CD4-positive, alpha-beta T cell (primary cell): ENCODE measurements at places on chromosomes 3 and 15. TPM values are rescaled to one million over a fixed set of nuclear protein-coding genes. Genes with fewer than 3 reads are reported as not detected.

DNA sequence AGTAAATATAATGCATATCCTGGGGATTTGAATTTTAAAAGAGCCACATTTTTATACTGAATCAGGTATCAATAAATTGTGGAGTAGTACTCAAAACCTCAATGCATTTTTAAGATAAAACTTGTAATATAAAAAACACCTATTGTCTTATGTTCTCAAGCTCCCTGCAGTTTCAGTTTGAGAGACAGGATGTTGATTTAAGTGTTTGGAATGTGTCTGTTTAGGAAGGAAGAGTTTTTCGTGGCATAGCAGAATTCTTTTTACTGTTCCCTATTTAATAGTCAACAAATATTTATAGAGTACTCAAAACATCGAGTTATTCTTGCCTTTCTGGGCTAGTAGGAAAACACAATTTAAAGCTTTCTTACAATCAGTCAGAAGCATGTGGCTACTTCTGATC, 146.1 kb upstream of the BCHE start:
- no peak for DNase-seq

DNA sequence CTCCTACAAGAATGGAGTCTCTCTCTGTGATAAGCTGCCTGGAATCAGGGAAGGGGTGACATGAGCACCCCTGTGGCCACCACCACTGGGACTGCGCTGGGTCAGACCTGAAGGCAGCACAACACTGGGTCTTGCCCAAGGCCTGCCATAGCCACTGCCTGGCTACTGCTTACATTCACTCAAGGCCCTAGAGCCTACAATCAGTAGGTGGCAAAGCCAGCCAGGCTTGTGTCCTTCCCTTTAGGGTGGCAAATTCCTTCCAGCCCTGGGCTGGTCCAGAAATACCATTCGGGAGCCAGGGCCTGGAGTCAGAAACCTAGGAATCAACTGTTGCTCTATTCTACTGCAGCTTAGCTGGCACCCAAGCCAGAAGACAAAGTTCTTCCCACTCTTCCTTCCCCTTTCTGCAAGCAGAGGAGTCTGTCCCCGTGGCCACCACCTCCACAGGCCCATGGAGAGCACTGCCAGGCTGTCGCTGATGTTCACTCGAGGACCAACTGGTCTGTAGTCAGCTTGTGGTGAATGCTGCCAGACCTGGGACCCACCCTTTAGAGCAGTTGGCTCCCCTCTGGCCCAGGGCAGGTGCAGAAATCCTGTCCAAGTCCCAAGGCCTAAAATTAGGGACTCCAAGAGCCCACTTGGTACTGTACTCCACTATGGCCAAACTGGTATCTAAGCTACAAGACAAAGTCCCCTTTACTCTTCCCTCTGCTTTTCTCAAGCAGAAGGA, 307.4 kb downstream of the THSD4 start:
- no peak for DNase-seq

DNA sequence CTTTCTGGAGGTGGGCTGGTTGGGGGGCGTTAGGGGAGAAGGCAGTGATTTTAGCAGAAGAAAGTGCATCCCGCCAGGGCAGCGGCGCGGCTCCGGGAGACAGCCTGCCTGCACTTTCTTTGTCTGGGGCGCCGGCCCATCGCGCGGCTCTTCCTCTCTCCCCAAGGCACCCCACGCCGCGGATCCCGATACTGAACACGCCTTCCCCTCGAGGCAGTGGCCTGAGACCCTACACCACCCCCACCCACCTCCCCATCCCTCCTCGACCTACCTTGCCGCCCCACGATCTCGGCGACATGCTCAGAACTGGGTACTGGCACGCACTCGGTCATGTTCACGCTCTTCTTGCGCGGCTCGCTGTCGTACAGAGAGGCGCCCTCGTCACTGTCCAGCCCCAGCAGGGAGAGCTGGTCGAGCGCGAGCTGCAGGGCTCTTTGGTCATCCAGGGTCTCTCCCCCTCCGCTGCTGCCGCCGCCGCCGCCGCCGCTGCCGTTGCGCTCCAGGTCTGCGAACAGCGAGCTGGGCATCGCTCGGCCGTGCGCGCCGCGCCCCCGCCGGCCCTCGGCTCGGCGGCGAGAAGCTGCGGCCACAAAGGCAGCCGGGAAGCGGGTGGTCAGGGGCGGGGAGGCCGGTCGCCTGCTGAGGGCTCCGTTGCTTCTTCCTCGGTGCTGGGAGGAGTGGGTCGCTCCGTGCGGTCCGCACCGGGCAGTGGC, 483 bp downstream of the MEX3B start:
- peak; percentile 37 for DNase-seq

- DNase-seq: no peak
Measured at GRCh38 chr3:177694951-177695350, 497.7 kb upstream of the TBL1XR1 start.

GRCh38 chr15:81887912-81888311, 157.9 kb downstream of the MEX3B start:
- no peak for DNase-seq

DNA sequence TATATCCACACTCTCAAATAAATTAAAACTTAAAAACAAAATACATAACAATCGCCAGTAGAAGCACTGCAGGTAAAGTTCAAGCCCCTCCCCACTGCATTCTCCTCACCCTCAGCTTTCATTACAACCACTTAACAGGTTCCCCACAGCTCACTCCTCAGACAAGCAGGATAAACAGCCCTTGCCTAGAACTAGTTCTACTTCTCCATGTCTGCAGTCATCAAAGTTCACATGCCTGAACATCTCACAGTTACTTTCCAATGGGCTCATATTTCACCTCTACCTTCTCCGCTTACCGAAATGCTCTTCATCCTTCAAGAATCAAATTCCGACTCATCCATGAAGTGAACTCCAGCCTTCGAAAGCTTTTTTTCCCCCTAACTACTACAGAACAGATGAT, 4.1 kb downstream of the YEATS2 start:
- no peak for DNase-seq

DNA sequence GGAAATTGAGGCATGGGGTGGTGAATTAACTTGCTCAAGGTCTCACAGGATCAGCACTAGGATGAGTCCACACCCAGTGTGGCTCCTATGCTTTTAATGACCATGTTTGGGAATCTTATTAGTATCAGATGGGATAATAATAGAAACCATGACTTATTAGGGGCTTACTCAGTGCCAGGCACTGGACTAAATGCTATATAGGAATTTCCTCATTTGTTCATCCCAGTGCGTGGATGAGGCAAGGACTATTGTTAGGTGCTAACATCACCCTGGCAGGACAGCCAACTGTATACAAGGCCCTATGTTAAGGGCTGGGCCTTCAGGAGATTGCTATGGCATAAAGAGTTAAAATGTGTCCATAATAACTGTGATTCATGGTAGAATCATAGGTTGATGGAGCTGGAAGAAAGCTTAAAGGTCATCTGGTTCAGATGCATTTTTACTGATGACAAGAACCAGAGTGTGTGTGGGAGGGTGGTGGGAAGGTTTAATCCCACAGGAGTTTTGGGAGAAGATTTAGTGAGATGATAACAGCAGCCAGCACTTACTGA, 4.7 kb upstream of the FEM1B start:
- no peak for DNase-seq

DNA sequence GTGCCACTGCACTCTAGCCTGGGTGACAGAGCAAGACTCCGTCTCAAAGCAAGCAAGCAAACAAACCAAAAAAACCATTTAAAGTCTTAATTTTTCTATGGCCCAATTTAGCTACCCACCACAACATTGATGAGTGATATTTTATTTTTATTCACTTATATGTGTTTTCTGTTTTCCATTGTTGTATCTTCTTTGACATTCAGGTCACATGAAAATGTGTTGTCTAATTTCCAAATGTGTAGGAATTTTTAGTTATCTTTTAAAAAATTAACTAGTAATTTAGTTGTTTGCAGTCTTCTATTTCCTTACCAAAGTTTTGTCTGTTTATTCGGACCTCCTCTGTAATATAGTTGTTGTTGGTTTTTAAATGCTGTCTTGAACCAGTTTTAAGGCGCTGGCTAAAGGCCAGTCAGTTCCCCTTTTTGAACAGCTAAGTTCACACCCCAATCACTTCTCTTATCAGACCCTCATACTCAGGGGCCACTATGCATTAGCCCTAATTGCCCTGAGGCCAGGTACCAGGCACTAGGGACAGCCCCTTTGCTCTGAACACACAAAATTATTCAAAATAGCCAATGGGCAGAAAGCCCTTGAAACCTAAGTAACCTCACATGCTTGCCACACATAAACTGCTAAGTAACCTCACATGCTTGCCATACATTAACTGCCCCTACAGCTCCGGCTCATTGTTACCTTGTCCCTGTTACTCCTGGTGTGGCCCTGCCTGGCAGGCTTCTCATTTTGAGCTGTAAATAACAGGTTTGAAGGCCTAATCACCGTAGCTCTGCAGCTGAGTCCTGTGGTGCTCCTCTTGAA, 4.3 kb upstream of the CCR4 start:
- no peak for DNase-seq

- DNase-seq: no peak
Measured at GRCh38 chr3:55860049-55860721, 373.1 kb upstream of the WNT5A start.

GRCh38 chr15:97501291-97501690, 459.2 kb upstream of the ARRDC4 start:
- no peak for DNase-seq

GRCh38 chr3:71066356-71066755, 517.2 kb downstream of the FOXP1 start:
- DNase-seq: no peak

GRCh38 chr15:75945953-75946352, 42.3 kb downstream of the FBXO22 start:
- no peak for DNase-seq

DNA sequence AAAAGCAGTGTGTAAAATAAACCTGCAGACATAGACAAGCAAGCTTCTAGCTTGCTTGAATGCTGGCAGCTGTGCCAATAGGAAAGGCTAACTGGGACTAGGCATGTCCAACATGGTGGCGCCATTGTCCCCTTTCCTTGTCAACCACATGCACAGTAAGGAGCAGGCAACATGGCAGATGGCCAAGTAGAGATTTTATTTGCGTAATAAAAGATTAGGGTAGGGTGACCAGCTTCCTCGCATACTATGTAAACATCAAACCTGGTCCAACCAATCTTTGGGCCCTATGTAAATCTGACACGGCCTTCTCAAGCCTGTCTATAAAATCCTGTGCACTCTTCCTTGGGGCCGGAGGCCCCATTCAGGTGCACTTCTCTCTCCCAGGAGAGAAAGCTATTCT, 575.4 kb upstream of the GOLIM4 start:
- no peak for DNase-seq

- no peak for DNase-seq
Measured at GRCh38 chr15:73944161-73945129, 18.2 kb downstream of the LOXL1 start.

DNA sequence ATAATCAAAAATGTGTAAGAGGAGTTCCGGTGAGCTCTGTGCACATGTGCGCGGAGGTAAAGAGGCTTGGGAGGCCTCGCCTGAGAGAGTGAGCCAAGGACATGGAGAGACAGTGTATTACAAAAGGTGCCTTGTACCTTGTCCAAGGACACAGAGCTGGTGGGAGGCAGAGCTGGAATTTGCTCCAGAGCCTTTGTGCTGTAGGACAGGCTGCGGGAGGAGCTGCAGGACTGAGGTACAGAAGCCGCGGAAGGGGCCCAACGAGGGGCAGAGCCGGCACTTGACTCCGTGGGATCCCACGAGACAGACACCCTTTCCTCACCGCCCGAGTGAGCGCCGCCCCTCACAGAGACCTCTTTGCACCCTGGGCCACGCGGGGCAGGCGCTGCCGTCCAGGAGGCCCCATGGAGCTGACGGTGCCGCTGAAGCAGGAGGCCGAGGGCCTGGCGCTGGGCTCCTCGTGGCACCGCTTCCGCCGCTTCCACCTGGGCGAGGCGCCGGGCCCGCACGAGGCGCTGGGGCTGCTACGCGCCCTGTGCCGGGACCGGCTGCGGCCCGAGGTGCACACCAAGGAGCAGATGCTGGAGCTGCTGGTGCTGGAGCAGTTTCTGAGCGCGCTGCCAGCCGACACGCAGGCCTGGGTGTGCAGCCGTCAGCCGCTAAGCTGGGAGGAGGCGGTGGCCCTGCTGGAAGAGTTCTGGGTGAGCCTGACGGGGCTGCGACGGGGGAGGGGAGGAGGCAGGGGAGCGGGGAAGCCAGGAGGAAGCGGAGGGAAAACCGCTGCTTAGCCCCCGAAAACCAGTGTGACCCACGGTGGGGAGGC, 68.7 kb downstream of the SLTM start:
- no peak for DNase-seq

DNA sequence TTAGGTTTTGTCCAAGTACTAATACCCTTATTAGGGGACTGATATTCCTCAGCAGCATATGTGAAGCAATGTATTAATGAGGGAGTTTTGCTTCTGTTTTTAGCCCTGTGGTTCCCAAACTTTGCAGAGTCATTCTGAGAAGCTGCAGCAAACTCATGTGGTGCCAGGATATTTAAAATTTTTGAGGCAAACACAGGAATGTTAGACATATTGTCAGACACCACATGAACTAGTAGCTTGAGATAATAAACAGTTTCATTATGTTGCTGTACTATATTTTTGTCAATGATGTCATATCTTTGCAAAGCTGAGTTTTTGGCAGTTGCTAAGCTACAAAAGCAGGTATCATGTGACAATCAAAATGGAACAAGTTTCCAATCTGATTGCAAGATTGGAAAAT, 36.6 kb downstream of the ATP6V1A start:
- no peak for DNase-seq

DNA sequence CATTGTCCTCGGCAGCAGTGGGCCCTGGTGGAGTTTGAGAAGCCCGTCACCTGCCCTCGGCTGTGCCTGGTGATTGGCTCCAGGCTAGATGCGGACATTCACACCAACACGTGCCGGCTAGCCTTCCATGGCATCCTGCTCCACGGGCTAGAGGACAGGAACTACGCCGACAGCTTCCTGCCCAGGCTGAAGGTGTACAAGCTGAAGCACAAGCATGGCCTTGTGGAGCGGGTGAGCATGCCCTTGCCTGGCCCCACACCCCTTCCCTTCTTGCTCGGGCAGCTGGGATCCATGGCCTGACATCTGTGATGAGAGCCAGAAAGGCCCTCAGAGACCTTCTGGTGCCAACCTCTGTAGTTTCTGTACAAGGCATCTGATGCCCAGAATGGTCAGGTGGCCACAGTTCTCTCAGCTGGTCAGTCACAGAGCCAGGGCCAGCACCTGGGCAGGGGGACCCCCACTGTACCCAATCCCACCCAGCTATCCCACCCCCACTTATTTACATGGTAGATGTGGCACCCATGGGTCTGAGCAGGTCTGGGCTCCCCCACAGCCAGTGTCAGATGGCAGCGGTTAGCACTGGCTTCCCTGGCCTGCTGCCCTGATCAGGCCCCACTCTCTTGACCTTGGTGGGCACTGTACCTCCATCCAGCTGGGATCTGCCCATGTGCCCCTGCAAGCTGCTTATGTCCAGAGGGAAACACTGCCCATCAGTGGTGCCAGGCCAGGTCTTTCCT, 124.9 kb downstream of the DNAJB8 start:
- no peak for DNase-seq

- DNase-seq: no peak
Measured at GRCh38 chr3:160376681-160377080, 22.3 kb downstream of the IFT80 start.

- no peak for DNase-seq
Measured at GRCh38 chr15:50978580-50978979, 70.1 kb downstream of the AP4E1 start.

Gene INSYN1
- total RNA-seq: not detected

Gene IGF2BP2
- total RNA-seq: 0.50 TPM

Gene WDR93
- not detected for total RNA-seq

Gene C3orf85
- total RNA-seq: not detected

Gene GOLGA6L7
- not detected for total RNA-seq

Gene PLA2G4D
- not detected for total RNA-seq

Gene PLA2G4E
- total RNA-seq: not detected

Gene AP3B2
- total RNA-seq: 0.98 TPM
